Esophagus muscularis mucosa (tissue), 4 donors: ENCODE measurements at places on chromosomes 5 and 9. TPM values are rescaled to one million over a fixed set of nuclear protein-coding genes. Genes with fewer than 3 reads are reported as not detected.

DNA sequence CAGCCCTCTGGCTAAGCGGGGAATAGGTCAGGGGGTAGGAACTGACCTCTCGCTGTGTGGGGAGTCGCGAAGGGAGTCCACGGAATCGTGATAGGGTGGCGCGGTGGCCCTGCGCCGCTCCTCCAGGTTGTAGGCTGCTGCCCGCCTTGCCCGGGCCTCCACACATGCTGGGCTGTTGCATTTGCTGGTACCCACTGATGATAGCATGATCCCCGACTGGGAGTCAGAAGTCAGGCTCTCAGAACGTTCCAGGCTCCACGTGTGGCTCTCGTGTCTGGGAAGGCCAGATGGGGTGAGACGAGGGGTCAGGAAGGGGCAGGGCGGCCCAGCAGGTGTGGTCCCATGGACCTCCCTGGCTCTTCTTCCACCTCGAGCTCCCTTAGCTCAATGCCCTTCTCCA, 56.0 kb downstream of the PSD2 start:
- H3K4me3 ChIP-seq: no peak overlapping the region
- H3K27me3 ChIP-seq: no peaks in the 10 kb centered on the region
- H3K36me3 ChIP-seq: no peaks in the 10 kb centered on the region
- H3K27ac ChIP-seq: no peak overlapping the region

HAND1 gene
- not detected for total RNA-seq

DNA sequence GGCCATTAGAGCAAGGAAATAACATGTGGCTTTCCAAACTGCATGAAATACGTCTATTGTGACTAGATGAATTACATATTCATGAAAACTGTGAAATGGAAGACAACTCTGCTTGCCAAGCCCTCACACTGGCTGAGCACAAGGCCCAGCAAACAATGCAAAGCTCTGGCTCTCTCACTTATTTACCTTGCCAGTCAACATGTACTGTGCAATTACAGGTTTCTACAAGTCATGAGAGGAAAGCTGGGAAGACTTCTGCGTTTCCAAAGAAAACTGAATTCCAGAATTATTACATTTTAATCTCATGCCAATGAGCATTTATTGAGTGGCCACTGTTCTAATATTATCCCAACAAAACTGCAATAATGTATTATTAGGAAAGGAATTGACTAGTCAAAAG, 12.1 kb upstream of the C5orf63 start:
- no peaks in the 10 kb centered on the region for H3K36me3 ChIP-seq
- H3K27me3 ChIP-seq: no peaks in the 10 kb centered on the region

- peaks cover 16% of the 10 kb centered on the region for H3K4me1 ChIP-seq
- peak within 1 kb of the TSS; percentile 71 for H3K4me3 ChIP-seq
Observed at GRCh38 chr9:100472788-100473275, at the start of gene TMEFF1. Gene TMEFF1, plus strand, starts transcription at chr9:100473149. Its CDS starts 396 bp downstream, at chr9:100473545.

DNA sequence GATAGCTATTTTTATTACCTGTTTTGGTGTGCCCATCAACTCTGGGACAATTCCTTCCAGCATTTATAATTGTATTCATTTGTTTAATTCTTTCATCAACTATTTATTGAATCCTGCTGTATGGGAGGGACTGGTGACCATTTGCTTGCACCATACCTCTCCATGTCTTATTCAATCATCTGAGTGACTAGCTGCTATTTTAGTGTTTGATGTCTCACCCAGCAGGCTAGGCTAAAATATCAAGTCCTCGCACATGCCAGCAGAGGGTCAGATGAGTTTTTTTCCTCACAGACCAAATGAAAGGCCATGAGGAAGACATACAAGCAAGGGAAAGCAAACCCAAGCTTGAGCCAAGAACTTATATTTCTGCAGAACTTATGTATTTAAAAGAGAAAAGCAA, 63.9 kb downstream of the CETN3 start:
- H3K36me3 ChIP-seq: no peaks in the 10 kb centered on the region
- H3K4me3 ChIP-seq: no peak overlapping the region
- H3K4me1 ChIP-seq: no peaks in the 10 kb centered on the region
- no peak overlapping the region for H3K27ac ChIP-seq
- no peaks in the 10 kb centered on the region for H3K27me3 ChIP-seq
- no peak for DNase-seq

SMIM23 gene
- total RNA-seq: not detected

DNA sequence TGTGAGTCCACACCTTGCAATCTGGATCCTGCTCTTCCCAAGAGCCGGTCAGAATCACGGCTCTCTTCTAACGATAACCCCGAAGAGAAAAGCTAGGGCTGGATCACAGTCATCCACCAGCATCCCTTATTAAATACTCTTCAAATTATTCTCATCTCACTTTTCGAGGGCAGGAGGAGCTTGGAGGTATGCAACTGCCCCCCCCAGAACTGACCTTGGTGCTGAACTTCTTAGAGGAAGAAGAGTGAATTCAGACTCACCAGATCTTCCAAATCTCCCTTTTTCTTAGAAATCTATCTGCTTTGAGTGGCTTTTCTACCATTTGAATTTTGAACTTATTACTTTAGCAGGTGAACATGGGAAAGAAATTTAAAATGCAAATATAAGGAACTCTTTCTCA, 75.7 kb downstream of the MED10 start:
- DNase-seq: no peak
- no peak overlapping the region for H3K27ac ChIP-seq
- H3K4me3 ChIP-seq: no peak overlapping the region

- H3K27me3 ChIP-seq: no peaks in the 10 kb centered on the region
- H3K36me3 ChIP-seq: no peaks in the 10 kb centered on the region
- DNase-seq: no peak
- H3K27ac ChIP-seq: no peak overlapping the region
- peak overlapping the region; percentile 48 for H3K4me3 ChIP-seq
- H3K4me1 ChIP-seq: peaks cover 31% of the 10 kb centered on the region
Observed at GRCh38 chr5:17219006-17219422, 1.6 kb downstream of the BASP1 start.

DNA sequence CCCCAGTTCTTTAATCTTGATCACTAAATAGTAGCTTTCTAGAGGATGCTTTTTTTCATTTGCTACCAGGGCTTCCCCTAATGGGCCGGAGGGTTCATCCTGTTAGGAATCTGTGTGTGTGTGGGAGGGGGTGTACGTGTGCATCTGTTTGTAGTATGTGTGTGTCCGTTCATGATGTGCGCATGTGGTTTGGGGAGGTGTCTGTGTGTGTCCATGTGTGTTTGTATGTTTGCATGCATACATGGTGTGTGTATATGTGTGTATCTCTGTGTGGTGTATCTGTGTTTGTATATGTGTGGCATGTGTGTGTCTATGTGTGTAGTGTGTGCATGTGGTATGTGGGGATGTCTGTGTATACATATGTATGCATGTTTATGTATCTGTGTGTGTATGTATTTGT, 106.2 kb downstream of the SYK start:
- H3K27ac ChIP-seq: no peak overlapping the region
- H3K36me3 ChIP-seq: no peaks in the 10 kb centered on the region
- H3K4me3 ChIP-seq: no peak overlapping the region
- DNase-seq: no peak

GRCh38 chr5:72057816-72058215, 49.5 kb upstream of the MAP1B start:
- H3K4me3 ChIP-seq: no peak overlapping the region
- H3K4me1 ChIP-seq: no peaks in the 10 kb centered on the region
- H3K36me3 ChIP-seq: no peaks in the 10 kb centered on the region
- no peak overlapping the region for H3K27ac ChIP-seq
- H3K27me3 ChIP-seq: no peaks in the 10 kb centered on the region
- DNase-seq: no peak

ITK gene
- 0.80 TPM for total RNA-seq

DNA sequence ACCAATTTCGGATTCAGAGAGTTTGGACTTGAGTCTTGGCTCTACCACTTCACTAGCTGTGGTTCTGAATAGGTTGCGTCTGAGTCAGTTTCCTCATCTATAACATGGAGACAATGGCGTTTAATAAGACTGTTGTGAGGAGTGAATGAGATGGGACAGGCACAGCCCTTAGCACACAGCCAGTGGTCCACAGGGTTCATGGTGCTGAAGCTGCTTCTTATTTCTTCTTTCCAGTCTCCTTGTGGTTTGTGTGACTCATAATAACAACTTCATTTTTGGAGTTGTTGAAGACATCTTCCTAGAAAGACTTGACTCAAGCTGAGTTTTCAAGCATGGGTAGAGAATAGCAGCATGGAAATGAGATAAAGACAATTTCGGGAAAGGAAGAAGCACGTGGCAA, 172.6 kb upstream of the PPP2R2B start:
- H3K27me3 ChIP-seq: peaks cover 3% of the 10 kb centered on the region
- DNase-seq: no peak
- no peak overlapping the region for H3K27ac ChIP-seq
- H3K4me1 ChIP-seq: no peaks in the 10 kb centered on the region

GRCh38 chr5:136308212-136308795, 57.0 kb downstream of the TRPC7 start:
- H3K27me3 ChIP-seq: no peaks in the 10 kb centered on the region
- DNase-seq: peak; percentile 62
- H3K36me3 ChIP-seq: no peaks in the 10 kb centered on the region
- no peaks in the 10 kb centered on the region for H3K4me1 ChIP-seq
- H3K4me3 ChIP-seq: no peak overlapping the region
- no peak overlapping the region for H3K27ac ChIP-seq

AFAP1L1 gene
- 23.8 TPM for total RNA-seq

DNA sequence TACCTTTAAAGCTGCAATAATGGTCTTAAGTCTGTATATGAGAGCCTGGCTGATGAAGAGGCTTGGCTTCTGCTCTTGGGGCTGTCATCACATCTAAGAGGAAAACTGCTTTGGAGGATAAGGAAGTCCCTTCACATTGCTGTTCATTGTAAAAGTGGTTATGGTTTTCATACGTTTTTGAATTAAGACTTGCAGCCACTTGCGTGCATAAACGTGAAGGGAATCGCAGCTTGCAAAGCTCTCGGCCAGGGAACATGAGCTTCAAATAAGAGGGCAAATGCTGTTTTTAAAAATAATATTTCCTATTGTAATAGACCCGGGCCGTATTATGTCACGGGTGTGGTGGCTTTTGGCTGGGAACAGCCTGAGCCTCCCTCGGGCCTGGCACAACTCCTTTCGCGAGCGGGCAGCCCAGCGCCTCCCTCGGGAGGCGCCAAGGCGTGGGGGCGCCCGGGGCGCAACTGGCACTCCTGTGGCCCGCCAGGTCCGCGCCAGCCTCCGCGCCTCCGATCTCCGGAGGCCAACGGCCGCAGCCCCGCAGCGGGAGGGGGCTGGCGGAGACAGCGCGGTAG, 538 bp upstream of the ARHGEF28 start:
- peak overlapping the region; percentile 79 for H3K4me3 ChIP-seq
- H3K4me1 ChIP-seq: peaks cover 7% of the 10 kb centered on the region
- peak overlapping the region; percentile 90 for H3K27ac ChIP-seq
- H3K27me3 ChIP-seq: no peaks in the 10 kb centered on the region

GRCh38 chr9:127347831-127348776, 48.9 kb upstream of the SLC2A8 start:
- H3K4me1 ChIP-seq: no peaks in the 10 kb centered on the region
- no peak for DNase-seq
- H3K36me3 ChIP-seq: peaks cover 5% of the 10 kb centered on the region
- no peaks in the 10 kb centered on the region for H3K27me3 ChIP-seq
- H3K4me3 ChIP-seq: no peak overlapping the region

- H3K27ac ChIP-seq: no peak overlapping the region
- no peaks in the 10 kb centered on the region for H3K27me3 ChIP-seq
- H3K36me3 ChIP-seq: no peaks in the 10 kb centered on the region
- H3K4me3 ChIP-seq: no peak overlapping the region
- no peak for DNase-seq
Observed at GRCh38 chr5:78750281-78750680, 101.7 kb upstream of the LHFPL2 start.

- H3K27ac ChIP-seq: no peak overlapping the region
- DNase-seq: no peak
- no peaks in the 10 kb centered on the region for H3K27me3 ChIP-seq
Observed at GRCh38 chr5:151917904-151918303, 6.7 kb downstream of the GLRA1 start.

GRCh38 chr5:73284985-73285384, 112.0 kb downstream of the TMEM174 start:
- H3K36me3 ChIP-seq: no peaks in the 10 kb centered on the region
- no peak for DNase-seq
- peaks cover 12% of the 10 kb centered on the region for H3K4me1 ChIP-seq
- no peaks in the 10 kb centered on the region for H3K27me3 ChIP-seq
- H3K4me3 ChIP-seq: no peak overlapping the region

- peak within 1 kb of the TSS; percentile 64 for H3K27ac ChIP-seq
- H3K4me3 ChIP-seq: peak within 1 kb of the TSS; percentile 93
- H3K36me3 ChIP-seq: no peaks in the 10 kb centered on the region
- no peak for DNase-seq
Observed at GRCh38 chr9:21993893-21994555, at the start of gene CDKN2A. Gene CDKN2A, minus strand, starts transcription at chr9:21994392.

GRCh38 chr9:38318759-38319495, 73.6 kb upstream of the ALDH1B1 start:
- H3K4me3 ChIP-seq: peak overlapping the region; percentile 39
- peak overlapping the region; percentile 28 for H3K27ac ChIP-seq

GRCh38 chr5:150778517-150779396, at the start of gene SMIM3:
Gene SMIM3, plus strand, starts transcription at chr5:150778757. Its CDS starts 16,684 bp downstream, at chr5:150795441.
- peak within 1 kb of the TSS; percentile 95 for H3K27ac ChIP-seq
- H3K27me3 ChIP-seq: no peaks in the 10 kb centered on the region
- peaks cover 57% of the 10 kb centered on the region for H3K4me1 ChIP-seq
- peak within 1 kb of the TSS; percentile 60 for H3K4me3 ChIP-seq
- DNase-seq: peak; percentile 94
- H3K36me3 ChIP-seq: no peaks in the 10 kb centered on the region

C8G gene
- not detected for total RNA-seq

ADAMTS16 gene
- 0.42 TPM for total RNA-seq

GRCh38 chr5:73996151-73996755, 370.3 kb downstream of the ARHGEF28 start:
- no peaks in the 10 kb centered on the region for H3K4me1 ChIP-seq
- DNase-seq: peak; percentile 55
- no peak overlapping the region for H3K4me3 ChIP-seq
- H3K36me3 ChIP-seq: no peaks in the 10 kb centered on the region

GRCh38 chr9:90014421-90014820, 409.6 kb downstream of the GADD45G start:
- H3K27ac ChIP-seq: no peak overlapping the region
- no peaks in the 10 kb centered on the region for H3K4me1 ChIP-seq
- no peaks in the 10 kb centered on the region for H3K27me3 ChIP-seq
- no peaks in the 10 kb centered on the region for H3K36me3 ChIP-seq
- DNase-seq: no peak

SHOC1 gene
- not detected for total RNA-seq

GRCh38 chr9:4573634-4574389, 83.5 kb downstream of the SLC1A1 start:
- H3K27me3 ChIP-seq: no peaks in the 10 kb centered on the region
- no peak overlapping the region for H3K4me3 ChIP-seq
- peaks cover 10% of the 10 kb centered on the region for H3K4me1 ChIP-seq
- peaks cover 12% of the 10 kb centered on the region for H3K36me3 ChIP-seq
- no peak overlapping the region for H3K27ac ChIP-seq
- DNase-seq: no peak

SVEP1 gene
- 57.1 TPM for total RNA-seq

DNA sequence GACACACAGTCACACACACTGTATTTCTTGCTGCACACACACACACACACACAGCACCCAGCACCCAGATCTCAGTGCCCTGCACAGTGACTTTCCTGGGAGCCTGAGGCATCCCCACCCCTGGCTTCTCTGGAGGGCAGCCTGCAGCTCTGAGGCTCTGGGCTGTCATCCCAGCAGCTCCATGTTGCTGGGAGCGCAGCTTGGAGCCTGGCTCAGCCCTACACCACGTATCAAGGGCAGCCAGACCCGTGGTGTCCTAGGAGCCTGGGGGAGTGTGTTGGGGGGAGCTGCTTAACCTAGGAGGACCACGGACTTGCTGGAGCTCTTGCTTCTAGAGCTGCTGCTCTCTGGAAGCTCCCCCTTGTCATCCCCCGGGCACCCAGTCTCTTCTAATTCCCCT, 5.2 kb downstream of the IER5L start:
- no peak for DNase-seq
- peaks cover 37% of the 10 kb centered on the region for H3K4me1 ChIP-seq
- no peaks in the 10 kb centered on the region for H3K27me3 ChIP-seq
- H3K27ac ChIP-seq: no peak overlapping the region
